ENCODE measurements at places on chromosomes 11 and 22.

GRCh38 chr11:5700421-5701054 is 10.9 kb downstream of the TRIM22 start:
- no peak for DNase-seq

GRCh38 chr11:45960387-45961095 is 38.1 kb downstream of the LARGE2 start:
- no peak for DNase-seq

DNA sequence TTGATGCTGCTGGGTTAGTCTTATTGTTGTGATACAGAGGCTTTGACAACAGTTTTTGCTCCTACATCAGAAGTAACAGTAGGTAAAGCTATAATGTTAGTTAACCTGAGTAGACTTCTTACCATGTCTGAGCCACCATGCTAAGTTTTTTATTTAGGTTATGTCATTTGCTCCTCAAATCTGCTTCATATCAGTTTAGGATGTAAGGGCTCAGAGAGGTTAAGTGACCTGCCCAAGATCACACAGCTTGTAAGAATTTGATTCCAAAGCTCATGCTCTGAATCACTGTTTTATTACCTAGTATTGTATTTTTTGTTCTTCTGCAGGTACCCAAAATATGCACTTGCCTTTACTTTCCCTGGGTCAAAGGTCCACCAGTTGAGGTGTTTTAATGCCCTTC is 161.7 kb downstream of the COMMD9 start:
- DNase-seq = no peak

- no peak for DNase-seq
Measured at GRCh38 chr11:120546312-120547205, 35.0 kb downstream of the GRIK4 start.

DNA sequence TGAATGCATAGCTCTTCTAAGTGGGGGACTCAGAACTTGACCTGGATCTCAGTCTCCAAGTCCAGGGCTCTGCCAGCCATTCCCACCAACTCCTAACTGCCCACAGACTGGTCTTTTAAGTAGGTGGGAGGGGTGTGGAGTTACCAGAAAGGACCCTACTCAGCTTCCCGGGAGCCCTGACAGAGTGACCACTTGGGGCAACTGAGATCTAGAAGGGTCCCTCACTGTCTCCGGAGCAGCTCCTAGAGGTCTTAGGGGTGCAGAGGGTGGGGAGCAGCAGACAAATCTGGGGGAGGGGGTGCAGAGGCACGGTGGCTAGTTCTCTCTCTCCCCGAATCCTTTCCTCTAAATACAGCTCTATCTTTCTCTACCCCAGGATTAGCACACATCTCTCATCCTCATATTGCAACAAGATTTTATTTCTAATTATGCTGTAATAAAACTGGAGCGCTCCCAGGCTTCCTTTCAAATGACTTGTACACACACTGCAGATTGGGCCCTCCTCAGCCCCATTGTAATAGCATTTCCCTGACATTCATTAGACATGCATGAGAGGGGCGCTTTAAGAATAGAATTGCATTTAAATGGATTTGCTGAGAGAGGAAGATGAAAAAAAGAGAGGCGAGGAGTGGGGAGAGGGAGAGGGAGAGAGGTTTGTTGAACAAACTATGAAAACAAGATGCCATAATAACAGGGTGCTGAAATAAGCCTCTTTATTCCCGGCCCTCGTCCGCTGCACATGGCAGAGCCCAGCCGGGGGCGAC is 219.0 kb downstream of the CEP164 start:
- no peak for DNase-seq

DNA sequence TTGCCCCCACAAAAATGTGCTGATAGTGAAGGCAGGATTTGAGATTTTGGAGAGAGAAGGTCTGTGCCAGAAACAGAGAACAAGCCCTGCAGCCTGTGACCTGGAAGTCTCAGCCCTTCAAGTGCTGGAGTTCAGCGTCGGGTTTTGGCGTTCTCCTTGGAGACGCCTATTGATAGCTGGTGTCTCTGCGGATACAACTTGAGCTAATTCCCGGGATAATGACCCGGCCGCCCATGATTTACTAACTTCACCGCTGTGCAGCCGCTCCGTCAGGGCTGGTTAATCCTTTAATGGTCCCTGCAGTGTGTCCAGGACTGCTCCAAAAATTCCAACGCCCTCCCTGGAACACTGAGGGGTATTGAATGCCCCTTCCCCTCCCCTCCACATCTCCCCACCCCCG is 76.6 kb downstream of the WT1 start:
- DNase-seq = no peak

GRCh38 chr22:45644714-45645113 is 26.9 kb upstream of the ATXN10 start:
- DNase-seq = no peak

- DNase-seq = peak; percentile 1
Measured at GRCh38 chr11:42770444-42771065, 541.2 kb upstream of the API5 start.

- DNase-seq = no peak
Measured at GRCh38 chr11:57364851-57365660, 15.9 kb downstream of the PRG3 start.

GRCh38 chr11:16512899-16513241 is 156.5 kb upstream of the SOX6 start:
- no peak for DNase-seq

DNA sequence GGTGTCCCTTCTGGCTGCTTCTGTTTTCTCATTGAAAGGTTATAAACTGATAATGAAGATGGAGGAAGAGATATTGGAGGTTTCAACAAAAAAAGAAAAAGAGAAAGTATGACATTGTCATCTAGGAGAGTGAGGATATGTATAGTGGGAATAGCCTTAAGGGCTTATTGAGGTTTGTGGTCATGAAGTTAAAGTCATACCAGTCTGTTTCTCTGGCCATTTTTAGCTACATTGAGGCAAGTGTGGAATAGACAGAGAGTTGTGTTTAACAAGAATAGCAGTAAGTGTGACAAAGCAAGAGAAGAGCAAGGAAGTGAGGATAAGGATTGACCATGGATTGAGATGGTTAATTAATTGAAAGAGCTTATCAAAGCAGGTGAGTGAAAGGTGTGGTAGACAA is 110.4 kb downstream of the ELP4 start:
- no peak for DNase-seq

- no peak for DNase-seq
Measured at GRCh38 chr22:44693756-44694155, 8.2 kb upstream of the PRR5 start.

DNA sequence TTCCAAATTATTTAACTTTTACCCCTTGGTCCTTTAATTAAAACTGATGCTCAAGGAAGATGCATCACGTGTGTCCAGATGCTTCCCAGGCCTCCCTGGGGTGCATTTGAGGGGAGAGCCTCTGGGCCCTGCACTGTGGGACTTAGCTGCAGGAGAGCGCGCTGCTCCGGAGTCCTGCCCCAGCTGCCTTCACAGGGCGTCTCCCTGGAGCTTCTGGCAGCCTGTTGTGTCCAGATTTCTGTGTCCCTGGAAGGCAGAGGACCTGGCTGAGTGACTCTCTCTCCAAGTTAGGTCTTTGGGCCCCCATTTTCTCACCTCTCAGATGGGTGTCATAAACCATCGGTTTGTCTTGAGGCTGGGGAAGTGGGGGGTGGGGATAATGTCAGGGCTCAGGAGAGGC is 3.0 kb downstream of the ARHGAP8 start:
- DNase-seq = no peak

GRCh38 chr11:79043726-79044125 is 397.1 kb downstream of the TENM4 start:
- DNase-seq = no peak

- no peak for DNase-seq
Measured at GRCh38 chr22:37353839-37354238, 71.5 kb downstream of the CYTH4 start.

DNA sequence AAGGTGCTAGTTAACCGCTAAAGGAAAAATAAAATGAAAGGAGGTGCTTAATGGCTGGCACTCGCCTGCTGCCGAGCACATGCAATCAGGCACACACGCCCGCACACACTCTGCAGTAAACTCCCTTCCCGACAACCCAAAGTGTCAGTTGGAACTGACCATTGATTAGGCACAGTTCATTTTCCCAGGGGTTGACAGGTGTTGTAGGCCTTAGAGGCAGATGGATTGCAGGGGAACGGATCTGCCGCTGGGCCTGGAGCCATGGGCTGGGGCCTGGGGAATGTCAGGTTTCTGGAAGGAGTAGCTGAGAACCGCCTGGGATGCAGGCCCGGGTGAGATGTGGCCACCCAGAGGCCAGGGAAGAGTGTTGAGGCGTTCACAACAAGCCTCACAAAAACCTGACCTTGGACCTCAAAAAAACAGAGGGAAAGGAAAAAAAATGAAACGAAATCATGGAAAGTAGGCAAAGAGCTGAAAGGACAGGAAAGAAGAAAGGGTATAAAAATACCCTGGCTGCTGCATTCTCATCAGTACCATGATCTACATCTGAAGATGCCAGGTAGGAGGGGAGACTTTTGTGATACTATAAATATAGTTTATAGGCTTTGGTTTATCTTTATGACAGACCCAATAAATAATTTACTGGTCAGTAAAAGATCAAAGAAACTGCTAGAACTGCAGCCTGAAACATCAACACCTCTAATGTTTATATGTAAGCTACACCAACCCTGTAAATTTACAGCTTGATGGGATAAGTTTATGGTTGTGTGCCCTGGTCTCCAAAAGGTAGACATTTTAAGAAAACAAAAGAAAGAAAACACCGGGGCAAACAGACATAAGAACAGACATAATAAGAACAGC is 313.4 kb downstream of the BUD13 start:
- DNase-seq = no peak

- no peak for DNase-seq
Measured at GRCh38 chr11:134118006-134118405, 49.1 kb downstream of the JAM3 start.

DNA sequence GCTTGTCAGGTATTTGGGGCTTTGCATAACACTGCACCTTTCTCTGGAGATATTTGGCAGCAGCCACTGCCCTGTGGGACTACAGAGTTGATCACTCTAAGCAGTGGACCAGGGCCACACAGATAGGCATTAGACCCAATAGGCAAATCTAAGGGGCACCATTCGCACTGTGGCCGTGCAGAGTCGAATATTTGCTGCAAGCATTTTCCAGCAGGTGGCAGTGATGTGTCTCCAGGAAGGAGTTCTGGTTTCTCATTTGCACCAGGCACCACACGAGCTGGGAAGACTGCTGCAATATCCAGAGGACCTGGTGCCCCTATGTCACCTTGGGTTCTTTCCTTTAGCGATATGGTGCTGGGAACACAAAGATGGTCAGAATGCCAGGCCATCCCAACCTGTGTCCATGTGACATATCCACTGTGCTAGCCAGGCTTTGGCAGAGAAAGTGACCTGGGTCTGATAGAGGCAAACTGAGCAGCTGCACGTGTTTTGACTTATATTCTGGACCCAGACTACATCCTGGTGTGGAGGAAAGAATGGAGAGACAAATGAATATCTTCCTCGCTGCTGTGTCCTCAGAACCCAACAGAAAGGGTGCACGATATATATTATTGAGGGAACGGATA is 318.7 kb downstream of the BUD13 start:
- peak; percentile 20 for DNase-seq

DNA sequence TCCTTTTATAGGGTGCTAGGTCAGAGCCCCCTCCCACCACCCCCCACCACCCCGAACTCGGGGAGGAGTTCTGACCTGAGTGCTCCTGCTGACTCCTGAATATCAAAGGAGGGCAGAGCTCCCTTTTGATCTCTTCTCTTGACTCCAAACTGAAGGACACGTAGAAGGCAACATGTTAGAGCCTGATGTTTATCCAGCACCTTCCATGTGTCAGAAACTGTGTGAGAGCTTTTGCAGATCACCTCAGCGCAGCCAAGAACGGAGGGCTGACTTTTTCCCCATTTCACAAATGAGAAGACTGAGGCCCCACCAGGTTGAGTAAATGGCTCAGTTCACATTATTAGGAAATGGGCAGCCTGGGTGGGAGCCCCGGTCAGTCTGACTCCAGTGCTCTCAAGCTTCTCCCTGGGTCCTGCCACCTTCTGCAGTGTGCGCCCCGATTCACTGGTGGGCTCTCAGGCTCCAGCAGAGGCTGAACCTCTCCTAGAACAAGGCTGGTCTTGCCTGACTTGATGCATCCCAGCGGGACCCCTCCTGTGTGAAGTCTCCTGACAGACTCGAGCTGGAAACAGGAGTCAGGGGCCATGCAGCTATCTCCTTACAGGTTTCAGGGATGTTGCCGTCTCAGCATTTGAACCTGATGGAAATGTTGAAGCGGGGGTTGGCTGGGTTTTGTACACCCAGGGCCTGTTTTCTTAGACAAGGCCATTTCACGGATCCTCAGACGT is 98.5 kb downstream of the TSPAN18 start:
- no peak for DNase-seq

DNA sequence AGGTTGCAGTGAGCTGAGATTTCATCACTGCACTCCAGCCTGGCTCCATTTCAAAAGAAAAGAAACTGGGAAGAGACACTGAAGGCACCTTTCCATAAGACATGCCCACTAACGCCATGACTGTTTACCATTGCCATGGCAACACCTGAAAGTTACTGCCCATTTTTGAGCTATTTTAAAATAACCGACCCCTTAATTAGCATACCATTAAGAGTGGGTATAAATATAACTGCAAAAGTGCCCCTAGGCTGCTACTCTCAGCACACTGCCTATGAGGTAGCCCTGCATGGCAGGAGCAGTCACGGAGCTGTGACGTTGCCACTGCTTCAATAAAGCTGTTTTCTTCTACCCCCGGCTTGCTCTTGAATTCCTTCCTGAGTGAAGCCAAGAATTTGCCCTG is 9.9 kb upstream of the RNASEH2C start:
- no peak for DNase-seq

DNA sequence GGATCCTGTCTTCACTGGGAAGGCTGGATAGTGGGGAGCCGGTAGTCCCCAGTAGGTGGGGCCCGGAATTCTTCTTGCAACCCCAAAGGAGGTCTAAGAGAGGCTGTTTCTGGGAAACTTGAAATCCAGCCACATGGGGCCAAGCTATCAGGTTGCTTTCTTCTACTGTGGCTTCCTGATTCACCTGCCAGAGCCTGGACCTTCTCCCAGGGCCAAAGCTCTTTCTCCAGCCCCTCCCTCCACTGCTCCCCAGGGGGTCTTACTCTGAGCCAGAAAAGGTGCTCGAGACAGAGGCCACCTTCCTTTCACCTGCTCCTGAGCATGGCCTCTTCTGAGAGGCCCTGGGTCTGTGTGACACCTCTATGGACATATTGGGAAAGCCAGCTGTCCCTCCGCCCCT is 9.1 kb downstream of the TST start:
- DNase-seq = no peak

- no peak for DNase-seq
Measured at GRCh38 chr22:48493733-48494132, 1333.9 kb downstream of the BRD1 start.

- no peak for DNase-seq
Measured at GRCh38 chr11:7967097-7967496, 1.9 kb upstream of the NLRP10 start.

DNA sequence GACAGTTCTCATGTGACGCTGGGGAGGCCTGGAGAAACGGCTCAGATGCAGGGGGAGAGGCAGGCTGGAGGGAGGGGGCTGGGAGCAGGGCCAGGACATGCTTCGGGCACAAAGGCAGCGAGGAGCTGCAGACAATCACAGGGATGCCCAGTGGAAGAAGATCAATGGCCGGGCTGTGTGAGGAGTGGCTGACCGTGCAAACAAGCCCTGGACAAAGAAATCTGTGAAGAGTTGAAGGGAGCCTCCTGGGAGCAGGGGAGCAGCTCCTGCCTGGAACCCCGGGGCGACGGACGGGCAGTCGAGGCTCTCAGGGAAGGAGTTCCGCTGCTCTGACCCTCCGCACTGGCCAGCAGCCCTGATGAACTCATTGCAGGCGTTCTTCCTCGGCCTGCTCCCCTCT is 126.7 kb upstream of the B3GAT1 start:
- DNase-seq = no peak

GRCh38 chr11:128941573-128942271 is 949 bp downstream of the TP53AIP1 start:
- DNase-seq = no peak

GRCh38 chr22:29788339-29789279 is 21.4 kb downstream of the UQCR10 start:
- no peak for DNase-seq

Data from activated T-cell treated with anti-CD3 and anti-CD28 coated beads, Interleukin-2, amount 50 U/mL, for 72 hours (primary cell).